ENCODE measurements at places on chromosomes 1 and 21.

DNA sequence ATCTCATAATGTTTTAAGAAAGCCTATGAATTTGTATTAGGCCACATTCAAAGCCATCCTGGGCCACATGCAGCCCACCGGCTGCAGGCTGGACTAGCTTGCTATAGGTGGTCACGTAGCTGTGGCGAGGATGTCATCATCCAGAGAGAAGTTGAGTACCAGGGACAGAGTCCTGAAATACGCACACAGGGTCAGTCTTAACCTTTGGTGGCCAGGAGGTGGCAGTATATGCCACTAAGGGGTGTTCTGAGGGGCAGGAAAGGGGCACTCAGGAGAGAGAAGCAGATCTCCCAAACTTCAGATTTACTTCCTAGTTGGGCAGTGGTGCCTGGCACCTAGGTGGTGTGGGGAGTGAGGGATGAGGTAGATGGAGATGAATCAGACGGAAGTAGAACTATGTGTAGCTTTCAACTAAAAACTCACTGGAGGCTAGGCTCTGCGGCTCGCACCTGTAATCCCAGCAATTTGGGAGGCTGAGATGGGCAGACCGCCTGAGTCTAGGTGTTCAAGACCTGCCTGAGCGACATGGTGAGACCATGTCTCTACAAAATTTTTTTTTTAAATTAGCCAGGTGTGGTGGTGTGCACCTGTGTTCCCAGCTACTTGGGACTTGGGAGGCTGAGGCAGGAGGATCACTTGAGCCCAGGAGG is 16.3 kb upstream of the CDK18 start:
- peak; percentile 54 for DNase-seq

GRCh38 chr1:5250336-5250735 is 595.9 kb downstream of the AJAP1 start:
- DNase-seq = no peak

DNA sequence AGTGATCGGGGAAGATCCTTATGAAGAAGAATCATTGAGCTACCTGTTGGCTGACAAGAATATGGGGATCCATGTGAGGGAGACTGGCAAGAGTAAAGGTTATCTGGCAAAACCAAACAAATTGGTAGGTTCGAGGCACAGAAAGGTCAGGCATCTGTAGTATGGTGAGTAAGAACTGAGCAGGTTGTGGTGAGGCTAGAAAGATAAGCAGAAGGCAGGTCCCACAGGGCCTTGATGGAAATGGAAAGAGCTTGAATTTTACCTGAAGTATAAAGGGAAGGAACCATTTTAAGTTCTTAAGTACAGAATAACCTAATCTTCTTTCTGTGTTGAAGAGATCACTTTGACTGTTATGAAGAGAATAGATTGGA is 11.1 kb downstream of the PTPRC start:
- no peak for DNase-seq

DNA sequence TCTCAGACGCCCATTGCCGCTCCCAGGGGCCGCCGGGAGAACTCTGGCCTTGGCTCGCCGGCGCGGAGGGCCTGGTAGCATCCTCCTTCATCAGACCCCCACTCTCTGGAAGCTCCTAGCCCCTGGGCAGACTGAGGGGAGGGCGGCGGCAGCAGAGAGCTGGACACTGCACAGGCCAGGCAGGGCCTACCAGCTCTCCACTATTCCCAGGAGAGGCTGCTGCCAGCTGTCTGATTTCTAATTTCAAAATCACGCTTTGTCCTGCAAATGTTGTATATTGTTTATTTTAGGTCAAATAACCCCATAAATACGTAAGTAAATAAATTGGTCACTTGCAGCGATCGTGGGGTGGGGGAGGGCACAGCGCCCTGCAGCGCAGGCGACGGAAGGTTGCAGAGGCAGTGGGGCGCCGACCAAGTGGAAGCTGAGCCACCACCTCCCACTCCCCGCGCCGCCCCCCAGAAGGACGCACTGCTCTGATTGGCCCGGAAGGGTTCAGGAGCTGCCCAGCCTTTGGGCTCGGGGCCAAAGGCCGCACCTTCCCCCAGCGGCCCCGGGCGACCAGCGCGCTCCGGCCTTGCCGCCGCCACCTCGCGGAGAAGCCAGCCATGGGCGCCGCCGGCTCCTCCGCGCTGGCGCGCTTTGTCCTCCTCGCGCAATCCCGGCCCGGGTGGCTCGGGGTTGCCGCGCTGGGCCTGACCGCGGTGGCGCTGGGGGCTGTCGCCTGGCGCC is at the start of gene MTARC1:
TSS of gene MTARC1 (plus strand) at position 577 of the 732 bp plus-strand sequence. CDS start at position 609, 32 bp downstream.
- no peak for DNase-seq

- no peak for DNase-seq
Measured at GRCh38 chr1:94676686-94677085, 135.1 kb upstream of the F3 start.

DNA sequence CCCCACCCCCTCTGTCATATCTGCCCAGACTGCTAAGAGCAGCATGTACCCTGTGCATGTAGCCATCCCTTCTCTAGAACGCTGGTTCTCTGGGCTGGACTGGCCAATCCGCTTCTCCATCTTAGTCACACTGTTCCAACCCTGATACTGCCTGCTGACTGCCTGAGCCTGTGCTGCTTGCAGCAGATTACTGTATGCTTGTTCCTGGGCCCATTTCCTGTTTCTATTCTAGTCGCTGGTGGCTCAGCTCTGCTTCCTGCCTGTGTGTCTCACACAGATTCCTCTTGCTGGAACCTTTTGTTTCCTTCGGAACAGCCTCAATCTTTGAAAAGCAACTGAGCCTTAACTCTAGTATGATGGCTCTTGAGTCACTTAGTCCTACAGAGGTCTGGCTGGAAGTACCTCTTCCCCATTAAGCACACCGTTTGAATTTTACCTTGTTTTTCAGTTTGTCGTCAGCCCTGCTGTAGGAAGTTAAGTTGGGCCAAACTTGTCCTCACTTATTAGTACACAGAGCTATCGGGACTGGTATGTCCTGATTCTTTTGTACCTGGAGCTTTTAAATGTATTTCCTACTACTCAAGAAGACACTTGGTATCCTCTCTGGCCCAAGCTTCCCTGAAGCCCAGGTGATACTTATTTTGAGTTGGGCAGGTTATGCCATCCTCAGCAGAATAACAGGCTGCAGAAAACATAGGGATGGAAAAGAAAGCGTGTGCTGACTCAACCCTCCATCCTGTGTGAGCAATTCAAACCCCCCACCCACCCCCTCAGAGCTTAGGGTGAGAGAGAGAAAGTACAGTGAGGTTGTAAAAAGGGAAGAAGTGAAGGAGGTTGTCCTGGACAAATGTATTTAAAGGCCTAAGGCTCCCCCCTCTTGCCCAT is 43.4 kb upstream of the PIGV start:
- peak; percentile 94 for DNase-seq

DNA sequence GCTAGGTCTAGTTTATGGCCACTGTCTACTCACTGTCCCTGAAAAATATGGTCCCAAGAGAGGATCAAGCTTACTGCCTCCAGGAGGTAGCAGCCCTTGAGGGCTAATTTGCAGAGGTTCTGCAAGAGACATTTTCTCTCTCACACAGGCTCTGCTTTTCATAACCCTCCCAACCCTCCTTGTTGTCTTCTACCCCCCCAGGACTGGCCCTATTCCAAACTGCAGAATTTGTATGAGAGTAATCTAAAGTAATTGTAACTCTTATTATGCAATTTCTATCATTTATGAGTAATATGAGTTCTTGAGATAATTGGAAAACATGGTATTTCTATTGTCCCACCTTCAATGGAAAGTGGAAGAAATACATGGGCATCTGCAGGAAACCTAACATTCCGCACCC is 70.4 kb upstream of the CD55 start:
- DNase-seq = no peak

DNA sequence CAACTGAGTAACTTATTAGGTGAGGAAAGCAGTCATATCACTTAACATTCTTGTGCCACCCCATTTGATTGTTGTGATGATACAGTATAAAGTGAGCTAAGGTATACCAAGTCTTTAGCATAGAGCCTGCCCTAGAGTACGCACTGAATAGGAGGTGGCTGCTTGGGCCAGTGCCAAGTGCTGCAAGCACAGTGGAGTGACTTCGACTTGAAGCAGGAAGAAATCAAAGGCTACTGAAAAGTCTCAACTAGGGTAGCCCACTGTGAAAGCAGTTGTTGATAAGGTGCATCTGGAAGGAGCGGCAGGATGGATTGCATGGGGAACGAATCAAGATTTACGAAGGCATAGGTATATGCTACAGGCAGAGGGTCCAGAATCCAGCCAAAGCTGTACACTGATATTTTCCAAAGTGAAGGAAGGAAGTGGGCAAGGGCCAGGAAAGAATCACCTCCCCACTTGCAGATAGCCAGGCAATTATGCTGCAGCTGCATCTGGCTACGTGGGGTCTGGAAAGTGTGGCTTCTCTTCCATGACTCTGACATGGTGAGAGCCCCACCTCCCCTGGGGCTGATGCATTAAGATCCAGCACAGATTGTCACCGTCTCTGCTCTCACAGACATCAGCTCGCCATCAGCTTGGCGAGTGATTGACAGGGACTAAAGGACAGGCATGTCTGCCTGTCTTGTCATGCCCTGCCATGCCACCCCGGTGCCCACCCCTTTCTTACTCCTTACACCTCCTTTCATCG is 287.0 kb upstream of the PLXNA2 start:
- no peak for DNase-seq

DNA sequence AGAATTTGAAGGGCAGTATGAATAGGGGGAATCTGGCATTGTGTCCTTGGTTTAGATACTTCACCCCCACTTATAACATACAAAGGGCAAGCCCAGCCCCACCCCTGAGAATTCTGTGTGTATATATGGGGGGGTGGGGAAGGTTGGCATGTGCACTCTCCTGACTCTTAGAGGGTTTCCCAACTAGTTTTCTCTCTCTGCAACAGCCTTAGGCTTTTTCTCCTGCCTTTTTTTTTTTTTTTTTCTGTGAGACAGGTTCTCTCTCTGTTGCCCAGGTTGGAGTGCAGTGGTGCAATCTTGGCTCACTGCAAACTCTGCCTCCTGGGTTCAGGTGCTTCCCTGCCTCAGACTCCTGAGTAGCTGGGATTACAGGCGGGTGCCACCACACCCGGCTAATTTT is 2.9 kb upstream of the ZBED6 start:
- no peak for DNase-seq

GRCh38 chr1:203300441-203301330 is 4.6 kb upstream of the BTG2 start:
- no peak for DNase-seq

- DNase-seq = no peak
Measured at GRCh38 chr1:216847397-216848036, 124.3 kb upstream of the ESRRG start.

DNA sequence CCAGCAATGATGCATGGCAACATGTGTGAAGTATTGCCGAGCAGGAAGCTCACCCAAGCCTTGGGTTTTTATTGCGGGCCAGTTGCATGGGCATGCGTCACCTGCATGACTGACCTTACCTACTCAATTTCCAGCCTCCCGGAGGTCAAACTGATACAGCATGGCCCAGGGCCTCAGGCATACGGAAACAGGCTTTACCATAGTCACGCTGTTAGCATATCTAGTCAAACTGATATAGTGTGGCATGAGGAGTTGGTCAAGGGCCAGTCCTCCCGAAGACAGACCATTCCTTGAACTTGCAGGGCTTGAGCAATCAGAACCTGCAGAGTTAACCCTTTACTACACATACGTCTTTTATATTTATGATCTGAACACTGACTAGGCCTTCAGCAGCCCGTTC is 6.4 kb upstream of the DUSP12 start:
- DNase-seq = no peak

DNA sequence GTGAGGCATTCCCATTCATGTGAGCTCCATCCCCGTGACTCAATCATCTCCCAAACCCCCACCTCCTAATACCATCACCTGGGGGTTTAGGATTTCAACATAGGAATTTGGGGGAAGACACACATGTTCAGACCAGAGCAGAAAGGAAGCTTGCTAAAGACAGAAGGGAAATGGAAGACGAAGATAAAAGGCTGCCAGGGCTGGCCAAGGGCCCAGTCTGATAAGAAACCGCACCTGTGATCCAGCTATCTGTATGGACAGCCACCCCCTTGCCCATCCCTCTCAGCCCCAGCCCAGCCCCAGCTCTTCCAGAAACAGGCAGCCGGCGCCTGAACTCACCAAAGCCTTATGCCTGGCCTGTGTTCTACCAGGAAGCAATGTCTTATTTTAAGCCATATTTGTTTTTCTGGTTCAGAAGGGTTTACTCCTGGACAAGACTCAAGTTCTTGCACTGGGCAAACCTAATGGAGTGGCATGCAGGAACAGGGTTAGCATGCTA is 198.4 kb upstream of the VAMP3 start:
- DNase-seq = no peak

DNA sequence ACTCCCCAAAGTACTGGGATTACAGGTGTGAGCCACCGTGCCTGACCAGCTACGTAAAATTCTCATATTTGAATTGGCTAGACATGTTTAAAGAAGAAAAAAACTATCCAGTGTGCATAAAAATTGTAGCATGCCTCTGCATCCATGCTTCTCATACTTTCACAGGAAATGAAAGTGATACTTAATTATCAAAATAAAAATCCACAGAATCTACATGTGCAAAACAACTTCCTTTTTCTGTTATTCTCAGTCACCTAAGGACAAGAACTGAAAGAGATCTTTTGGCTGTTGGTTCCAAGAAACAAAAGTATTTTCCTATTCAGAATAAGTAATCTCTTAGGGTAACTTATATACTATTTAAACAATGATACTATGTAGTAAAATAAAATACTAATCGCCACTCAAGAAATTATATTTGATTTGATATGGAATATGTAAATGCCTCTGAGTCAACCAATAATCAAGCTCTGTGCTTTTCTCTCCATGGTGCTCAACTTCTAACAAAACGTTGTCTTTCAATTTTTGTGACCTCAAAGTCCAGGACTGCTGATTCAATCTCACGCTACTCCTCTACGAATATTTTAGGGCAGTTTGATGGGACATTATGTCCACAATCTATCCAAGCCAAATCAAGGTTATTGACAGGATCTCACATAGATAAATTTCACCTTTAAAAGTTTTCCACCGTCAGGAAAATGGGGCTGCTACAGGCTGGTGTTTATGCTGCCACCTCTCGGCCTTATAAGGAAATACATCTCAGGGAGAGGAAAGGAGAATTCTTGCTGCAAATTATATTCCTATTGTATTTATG is 102.7 kb downstream of the ZNF281 start:
- peak; percentile 63 for DNase-seq

- DNase-seq = no peak
Measured at GRCh38 chr1:119713749-119714456, 2.2 kb downstream of the PHGDH start.

GRCh38 chr1:54127594-54128300 is 25.1 kb downstream of the CDCP2 start:
- DNase-seq = no peak

GRCh38 chr1:73674945-73675561 is 522.9 kb downstream of the LRRIQ3 start:
- no peak for DNase-seq

Measured in CD4-positive, alpha-beta T cell treated with Interleukin-4 for 1 hour (primary cell).